Brain (organoid and tissue), 16 donors: ENCODE measurements at places on chromosomes 13 and 19. TPM values are rescaled to one million over a fixed set of nuclear protein-coding genes. Genes with fewer than 3 reads are reported as not detected.

LIM2 gene
- not detected for polyA plus RNA-seq

CLC gene
- polyA plus RNA-seq, result not detected

CELF5 gene
- polyA plus RNA-seq, result 33.6 TPM

DNA sequence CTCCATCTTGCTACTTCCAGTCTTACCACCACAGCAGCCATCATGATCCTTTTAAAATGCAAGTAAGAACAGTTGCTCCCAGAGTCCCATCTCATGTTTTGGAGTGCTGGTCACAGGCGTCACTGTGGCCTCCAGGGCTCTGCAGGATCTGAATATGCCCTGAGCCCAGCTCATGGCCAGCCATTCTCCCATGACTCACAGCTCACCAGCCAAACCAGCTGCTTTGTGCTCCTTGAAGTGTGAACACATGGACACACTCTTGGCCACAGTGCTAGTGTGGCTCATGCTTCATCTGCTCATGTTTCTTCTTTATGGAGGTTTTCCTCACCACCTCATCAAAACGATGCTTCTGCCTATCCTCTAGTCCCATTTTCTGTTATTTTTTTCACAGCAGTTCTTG lies 466.5 kb downstream of the UQCRFS1 start:
- no peak for DNase-seq

DNA sequence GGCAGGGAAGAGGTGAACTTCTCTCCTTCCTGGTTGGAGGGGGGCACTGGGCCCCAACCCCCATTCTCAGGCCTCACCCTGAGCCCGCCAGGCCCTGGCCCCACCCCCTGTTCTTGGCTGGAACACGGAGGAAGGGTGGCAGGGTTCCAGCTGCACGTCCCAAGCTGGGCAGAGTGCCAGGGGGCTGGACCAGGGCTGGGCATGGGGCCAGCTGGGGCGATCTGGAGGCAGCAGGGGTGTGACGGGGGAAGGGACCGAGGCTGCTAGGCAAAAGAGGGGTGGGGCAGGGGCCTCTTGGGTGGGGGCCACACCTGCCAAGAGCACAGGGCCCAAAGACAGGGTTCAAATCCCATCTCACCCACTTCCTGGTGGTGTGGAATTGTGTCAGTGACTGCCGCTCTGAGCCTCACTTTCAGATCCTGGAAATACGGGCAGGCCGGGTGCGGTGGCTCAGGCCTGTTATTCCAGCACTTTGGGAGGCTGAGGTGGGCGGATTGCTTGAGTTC lies 2.2 kb downstream of the HIF3A start:
- DNase-seq, result peak; percentile 89
